ENCODE measurements at places on chromosomes 1 and 21.

GRCh38 chr1:231508497-231508896, 20.0 kb upstream of the TSNAX start:
- DNase-seq: no peak

DNA sequence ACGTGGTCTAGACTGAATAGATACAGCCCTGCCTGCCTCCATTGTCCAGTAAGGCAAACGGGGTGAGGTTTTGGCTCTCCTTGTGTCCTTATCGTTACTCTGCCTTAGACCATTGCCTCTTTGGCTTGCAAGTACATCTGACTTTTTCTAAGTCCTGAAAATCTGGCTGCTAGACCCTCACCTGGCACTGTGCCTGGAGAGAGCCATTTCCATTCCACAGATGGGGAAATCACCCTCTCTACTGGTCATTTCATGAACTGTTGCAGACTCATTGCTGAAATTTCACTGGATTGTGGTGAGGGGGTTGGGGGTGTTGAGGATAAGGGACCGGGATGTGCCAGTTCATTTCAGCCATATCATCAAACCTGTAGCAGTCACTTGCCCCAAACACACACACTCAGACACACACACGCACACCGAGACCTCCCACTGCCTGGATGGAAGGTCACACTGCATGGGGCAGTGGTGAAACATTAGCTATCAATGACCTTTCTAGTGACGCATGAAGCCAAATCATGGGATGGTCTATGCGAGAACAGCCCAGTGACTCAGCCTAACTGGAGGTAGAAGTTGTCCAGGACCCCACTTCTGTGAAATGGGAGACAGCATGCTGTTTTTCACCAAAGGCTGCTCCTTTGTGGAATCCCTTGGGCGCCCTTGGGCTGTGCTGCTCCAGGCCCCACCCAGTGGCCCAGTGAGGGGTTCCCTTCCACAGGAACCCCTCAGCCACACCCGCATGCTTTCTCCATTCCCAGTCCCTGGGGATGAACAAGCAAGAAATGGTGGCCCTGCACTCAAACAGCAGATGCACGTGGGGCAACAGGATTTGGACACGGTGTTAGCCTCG, 34.9 kb upstream of the VASH2 start:
- DNase-seq: no peak

GRCh38 chr1:40153073-40153770, 8.0 kb upstream of the RLF start:
- DNase-seq: peak; percentile 99

DNA sequence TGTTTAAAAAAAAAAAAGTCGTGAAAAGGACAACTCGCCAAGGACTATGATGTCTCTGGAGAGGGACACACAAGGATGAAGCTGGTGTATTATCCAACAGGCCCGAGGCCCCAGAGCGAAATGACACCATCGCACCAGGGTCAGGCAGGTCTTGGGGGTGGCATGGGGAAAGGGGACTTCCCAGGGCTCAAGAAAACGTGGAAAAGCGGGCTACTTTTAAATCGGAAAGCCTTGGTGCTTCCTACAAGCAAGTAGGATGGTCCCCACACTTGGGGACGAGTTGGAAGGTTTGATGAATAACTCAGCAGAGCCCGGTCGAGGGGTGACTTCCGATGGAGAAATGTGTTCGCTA, 505 bp upstream of the GNPAT start:
- DNase-seq: no peak

- no peak for DNase-seq
These were observed 8.9 kb downstream of the COL9A2 start for GRCh38 chr1:40308036-40308727.

GRCh38 chr1:95309031-95309471, 75.0 kb downstream of the RWDD3 start:
- peak; percentile 7 for DNase-seq

DNA sequence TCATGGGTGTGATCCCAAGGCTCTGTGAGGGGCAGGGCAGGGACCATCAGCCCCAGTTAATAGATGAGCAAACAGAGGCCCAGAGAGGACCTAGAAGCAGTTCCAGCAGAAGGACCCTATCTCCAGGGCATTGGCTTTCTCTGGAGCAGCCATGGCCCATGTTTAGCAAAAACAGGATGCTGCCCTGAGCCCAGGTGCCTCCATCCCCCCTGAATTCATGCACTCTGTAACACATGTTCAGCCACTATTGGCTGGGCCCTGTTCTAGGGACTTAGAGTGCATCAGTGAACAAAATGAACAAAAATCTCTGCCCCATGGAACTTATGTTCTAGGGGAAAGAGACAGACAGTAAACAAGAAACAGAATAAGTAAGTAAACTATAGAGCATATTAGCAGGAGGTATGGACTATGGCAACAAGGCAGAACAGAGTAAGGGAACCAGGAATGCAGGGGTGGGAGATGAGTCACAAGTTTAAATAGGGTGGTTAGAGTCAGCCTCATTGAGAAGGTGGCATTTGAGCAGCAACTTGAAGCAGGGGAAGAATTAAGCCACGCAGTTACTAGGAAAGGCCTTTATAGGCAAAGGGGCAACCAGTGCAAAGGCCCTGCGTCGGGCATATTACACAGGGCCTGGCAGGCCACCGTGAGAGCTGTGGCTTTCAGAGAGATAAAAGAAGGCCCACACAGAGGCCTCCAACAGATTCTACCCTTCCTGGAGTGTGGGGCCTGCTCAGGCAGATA, 185.9 kb upstream of the EDN2 start:
- DNase-seq: no peak

- no peak for DNase-seq
These were observed 47.8 kb downstream of the AZIN2 start for GRCh38 chr1:33128781-33129180.

- no peak for DNase-seq
These were observed 21.0 kb upstream of the CXADR start for GRCh38 chr21:17491716-17492414.

DNA sequence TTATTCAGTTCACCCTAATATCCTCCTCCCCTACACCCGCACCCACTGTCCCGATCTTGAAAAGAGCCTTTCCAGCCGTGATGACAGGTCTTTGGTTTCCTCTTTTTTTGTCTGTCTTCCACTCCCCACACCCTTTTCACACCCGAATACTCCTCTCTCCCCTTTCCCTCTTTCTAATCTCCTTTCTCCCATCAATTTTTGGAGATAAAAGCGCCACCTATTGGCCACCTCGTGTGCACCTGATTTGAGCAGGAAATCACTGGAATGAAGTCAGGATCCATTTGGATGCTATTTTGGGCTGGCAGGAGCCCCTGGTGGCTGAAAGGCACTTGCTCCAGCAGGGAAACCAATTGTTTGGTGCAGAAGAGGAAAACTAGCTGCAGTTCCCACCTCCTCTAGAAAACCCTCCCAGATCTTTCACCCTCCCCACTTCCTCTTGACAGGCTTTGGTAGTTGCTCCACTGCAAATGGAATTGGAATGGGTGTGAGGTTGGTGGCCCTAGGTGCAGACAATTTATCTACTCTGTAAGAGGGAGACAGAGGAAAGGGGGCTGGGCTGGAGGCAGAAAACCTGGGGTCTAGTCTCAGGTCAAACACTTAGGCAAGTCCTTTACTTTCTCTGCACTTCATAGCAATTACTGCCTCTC, 8.4 kb downstream of the FOXE3 start:
- DNase-seq: peak; percentile 47

GRCh38 chr1:162722036-162722435, 68.5 kb upstream of the HSD17B7 start:
- no peak for DNase-seq

GRCh38 chr1:200775850-200776249, 37.2 kb downstream of the CAMSAP2 start:
- no peak for DNase-seq

DNA sequence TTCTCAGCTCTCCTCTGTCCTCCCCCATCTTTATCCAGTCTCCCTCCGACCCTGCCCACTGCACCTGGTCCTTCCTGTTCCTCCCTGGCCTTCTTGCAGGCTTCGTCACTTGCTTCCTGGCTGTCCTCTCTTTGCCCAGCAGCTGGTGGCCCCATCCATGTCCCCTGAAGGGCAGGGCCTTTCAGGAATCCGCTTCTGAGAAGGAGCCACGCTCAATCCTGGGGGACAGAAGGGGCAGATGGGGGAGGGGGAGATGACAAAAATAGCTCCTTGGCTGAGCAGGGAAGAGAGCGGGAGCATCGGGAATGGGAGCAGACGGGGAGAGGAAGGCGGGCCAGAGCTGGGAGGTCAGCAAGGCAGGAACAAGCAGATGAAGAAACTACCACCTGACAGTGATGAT, 40.7 kb downstream of the SLC30A1 start:
- no peak for DNase-seq

DNA sequence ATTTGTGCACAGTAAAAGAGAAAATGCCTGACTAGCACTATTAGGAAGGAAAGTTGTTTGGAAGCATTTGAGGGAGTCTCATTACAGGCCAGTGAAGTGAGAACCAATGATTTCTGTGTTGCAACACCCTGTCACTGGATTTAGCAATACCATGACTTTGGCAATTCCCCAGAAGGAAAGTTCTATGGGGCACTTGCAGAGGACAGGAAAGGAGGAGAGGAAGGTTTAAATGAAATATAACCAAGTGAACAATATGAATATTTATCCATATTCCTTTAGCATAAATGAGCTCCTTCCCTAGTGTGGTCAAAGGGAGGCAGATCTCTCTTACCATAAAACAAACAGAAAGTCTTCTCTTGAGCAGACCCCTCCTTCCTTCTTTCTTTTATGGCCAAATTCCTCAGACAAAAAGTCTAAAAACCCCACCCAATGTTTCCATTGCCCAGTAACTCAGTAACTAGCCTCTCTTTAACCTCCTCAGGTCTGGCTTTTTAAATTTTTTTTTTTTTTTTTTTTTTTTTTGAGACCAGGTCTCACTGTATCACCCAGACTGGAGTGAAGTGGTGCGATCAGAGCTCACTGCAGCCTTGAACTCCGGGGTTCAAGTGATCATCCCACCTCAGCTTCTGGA, 5.5 kb downstream of the TLR5 start:
- DNase-seq: no peak

GRCh38 chr1:61259379-61260148, 177.2 kb downstream of the NFIA start:
- no peak for DNase-seq

DNA sequence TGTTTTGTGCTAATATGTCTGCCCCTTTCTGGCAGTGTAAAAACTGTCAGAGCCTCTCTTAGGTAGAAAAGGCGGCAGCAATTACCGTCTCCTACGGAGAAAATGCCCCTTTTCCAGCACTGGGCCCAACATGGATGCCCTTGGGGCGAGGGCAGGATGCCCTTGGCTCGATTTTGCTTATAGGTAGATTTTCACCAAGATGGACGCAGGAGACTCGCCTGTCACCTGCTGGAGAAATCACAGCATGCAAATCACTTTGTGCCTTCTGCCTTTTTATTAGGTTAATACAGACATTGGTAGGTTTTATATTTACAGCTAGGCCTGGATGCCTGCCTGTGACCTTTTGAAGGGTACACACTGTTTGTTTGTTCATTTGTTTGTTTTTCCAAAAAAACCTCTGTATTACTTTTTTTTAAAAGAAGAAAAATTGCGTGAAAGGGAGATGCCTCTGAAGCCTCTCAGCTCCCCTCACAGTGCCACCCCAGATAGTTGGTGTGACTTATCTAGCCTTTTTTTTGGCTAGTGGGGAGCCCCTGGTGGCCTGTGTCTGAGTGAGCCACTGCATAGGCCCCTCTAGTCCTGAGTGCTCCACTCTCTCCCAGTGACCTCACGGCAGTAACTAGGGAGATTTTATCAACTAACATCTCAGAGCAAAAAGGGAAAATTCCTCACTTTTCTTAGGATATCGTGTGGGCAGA, 2.5 kb downstream of the ATP1B1 start:
- DNase-seq: no peak

- DNase-seq: no peak
These were observed 23.2 kb upstream of the PRDX6 start for GRCh38 chr1:173453982-173454381.

DNA sequence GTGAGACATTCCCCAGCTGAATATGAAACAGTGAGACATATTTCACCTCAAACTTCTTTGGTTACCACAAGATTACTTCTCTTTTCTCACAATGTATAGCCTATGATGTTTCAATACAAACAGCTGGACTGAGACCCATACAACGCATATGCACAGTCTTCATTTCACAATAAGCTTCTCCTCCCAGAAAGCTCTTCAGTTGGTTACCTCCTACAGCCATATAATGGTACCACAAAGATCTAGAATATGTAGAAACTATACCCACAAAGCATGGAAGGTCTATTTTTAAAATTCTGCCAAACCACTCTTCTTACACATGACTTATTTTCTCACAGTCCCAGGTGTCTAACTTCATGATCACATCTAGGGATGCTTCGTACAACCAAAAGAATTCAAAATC, 70.8 kb downstream of the JAK1 start:
- no peak for DNase-seq

DNA sequence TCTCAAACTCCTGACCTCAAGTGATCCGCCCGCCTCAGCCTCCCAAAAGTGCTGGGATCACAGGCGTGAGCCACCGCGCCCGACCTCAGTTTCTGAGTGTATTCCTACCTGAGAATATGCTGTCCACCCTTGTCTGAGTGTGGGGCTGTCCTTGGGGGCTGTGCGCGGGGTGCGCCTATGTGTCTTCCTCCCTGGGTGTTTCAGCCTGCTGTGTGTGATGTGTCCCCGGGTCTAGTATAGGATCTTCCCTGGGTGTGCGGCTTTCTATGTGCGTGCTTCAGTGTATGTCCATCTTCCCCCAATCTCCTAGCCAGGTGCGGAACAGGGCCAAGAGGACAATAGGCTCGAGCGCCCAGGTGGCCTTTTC, 8.3 kb upstream of the ID3 start:
- no peak for DNase-seq

DNA sequence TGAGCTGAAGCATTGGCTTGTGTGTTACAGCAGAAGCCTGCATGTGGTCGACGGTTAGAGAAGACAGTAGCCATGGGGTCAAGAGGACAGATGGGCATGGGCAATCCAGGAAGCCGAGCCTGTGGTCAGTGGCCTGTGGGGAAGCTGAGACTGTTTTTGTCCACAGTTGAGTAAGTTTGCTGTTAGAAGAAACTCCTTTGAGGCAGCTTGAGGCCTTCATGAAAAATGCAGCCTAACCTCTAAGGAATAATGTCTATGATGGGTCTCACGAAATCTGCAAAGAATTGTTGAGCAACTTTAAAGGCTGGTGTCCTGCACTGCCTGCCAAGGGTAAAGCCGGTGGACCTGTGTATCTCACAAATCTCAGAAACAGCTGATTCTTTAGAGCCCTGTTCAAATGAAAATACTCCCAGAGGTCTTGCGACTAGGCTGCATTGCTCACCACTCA, 322.4 kb downstream of the SETD4 start:
- DNase-seq: no peak

- DNase-seq: no peak
These were observed 2.3 kb downstream of the SLC2A5 start for GRCh38 chr1:9066945-9067807.

DNA sequence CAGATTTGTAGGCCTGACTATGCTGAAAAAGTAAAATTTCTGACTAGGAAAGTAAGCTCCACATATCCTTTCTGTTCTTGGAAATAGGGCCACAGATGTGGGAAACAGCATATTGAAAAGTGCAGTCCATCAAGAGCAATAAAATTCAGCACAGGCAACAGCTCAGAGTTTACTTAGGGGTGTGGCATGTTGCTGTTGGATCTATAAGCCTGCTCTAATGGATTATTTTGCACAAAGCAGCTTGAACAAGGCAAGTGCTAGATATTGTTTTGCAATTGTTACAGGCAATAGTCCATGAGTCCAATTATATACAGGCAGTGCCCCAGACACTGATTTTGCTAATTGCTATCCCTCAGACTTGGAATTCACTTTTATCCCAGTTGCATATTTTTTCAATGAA, 289.8 kb upstream of the SNX7 start:
- DNase-seq: no peak

Measured in NCI-H2107 (cell line).